ENCODE measurements at places on chromosomes 6 and 20. TPM values are rescaled to one million over a fixed set of nuclear protein-coding genes. Genes with fewer than 3 reads are reported as not detected.

GRCh38 chr6:228881-229651 is 63.2 kb upstream of the DUSP22 start:
- H3K27ac ChIP-seq: no peak overlapping the region
- no peaks in the 10 kb centered on the region for H3K27me3 ChIP-seq
- no peak overlapping the region for H3K4me3 ChIP-seq
- no peak for DNase-seq
- no peaks in the 10 kb centered on the region for H3K36me3 ChIP-seq
- H3K4me1 ChIP-seq: peaks cover 26% of the 10 kb centered on the region

DNA sequence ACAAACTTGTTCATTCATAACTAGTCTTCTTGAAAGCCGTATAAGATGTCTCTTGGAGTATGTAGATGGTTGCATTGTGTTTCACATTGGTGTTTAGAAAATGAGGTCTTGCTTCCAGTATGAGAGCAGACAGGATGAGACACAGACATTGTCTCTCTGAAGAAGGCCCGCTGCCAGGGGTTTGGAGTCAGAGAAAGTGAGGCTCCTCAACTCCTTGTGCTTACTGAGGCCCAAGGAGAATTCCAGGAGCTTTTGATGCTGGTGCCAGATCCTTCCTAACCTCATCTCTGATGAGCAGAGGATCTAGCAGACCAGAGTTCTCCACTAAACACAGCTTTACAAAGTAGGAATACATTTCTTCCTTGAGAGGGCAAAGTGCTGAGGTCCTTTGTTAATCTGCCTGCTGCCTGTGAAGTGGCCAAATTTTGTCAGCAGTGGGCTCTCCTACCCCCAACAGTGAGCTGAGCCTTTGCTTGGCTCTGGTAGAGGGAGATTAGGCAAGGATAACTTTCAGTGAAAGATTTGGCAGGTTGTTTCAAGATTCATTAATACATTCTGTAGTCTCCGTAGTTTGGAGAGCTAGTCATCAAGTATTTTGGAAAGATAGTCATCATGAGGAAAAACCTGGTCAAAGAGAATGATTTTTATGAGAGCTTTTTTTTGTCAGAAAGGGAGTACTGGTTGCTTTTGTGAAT is 9.7 kb downstream of the MAPRE1 start:
- no peaks in the 10 kb centered on the region for H3K27me3 ChIP-seq
- H3K36me3 ChIP-seq: peaks cover 69% of the 10 kb centered on the region
- DNase-seq: no peak
- no peak overlapping the region for H3K4me3 ChIP-seq

GRCh38 chr20:32898729-32899128 is 40.0 kb downstream of the EFCAB8 start:
- H3K4me3 ChIP-seq: no peak overlapping the region
- H3K4me1 ChIP-seq: peaks cover 11% of the 10 kb centered on the region
- DNase-seq: no peak
- H3K36me3 ChIP-seq: no peaks in the 10 kb centered on the region
- no peak overlapping the region for H3K27ac ChIP-seq
- H3K27me3 ChIP-seq: no peaks in the 10 kb centered on the region

- no peaks in the 10 kb centered on the region for H3K4me1 ChIP-seq
- no peak for DNase-seq
- H3K27ac ChIP-seq: no peak overlapping the region
- H3K27me3 ChIP-seq: peaks cover 49% of the 10 kb centered on the region
- no peak overlapping the region for H3K4me3 ChIP-seq
Measured at GRCh38 chr20:1888796-1889463, 6.3 kb upstream of the SIRPA start.

DNA sequence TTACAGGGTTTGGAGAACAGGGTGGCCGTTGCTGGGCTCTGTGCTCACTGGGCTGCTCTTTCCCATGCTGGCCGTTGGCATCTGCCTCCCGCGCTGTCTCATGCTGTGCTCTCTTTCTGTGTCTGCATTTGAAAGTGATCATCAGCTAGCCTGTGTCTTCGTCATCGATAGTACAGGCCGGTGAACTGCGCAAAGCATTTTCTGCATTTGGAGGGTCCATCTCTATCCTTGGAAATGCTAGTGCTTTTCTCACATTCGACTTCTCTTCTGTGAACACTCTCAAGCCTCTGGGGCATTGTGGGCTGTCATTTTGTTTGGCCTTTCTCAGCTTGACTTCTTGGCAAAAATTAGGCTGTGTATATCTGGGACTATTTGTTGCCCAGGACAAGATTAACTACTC is 6.8 kb upstream of the SNHG17 start:
- no peak overlapping the region for H3K27ac ChIP-seq
- peaks cover 15% of the 10 kb centered on the region for H3K4me1 ChIP-seq
- no peaks in the 10 kb centered on the region for H3K36me3 ChIP-seq
- H3K27me3 ChIP-seq: no peaks in the 10 kb centered on the region
- no peak overlapping the region for H3K4me3 ChIP-seq
- no peak for DNase-seq

- peaks cover 10% of the 10 kb centered on the region for H3K27me3 ChIP-seq
- no peaks in the 10 kb centered on the region for H3K4me1 ChIP-seq
- DNase-seq: no peak
Measured at GRCh38 chr6:150403458-150404246, 34.8 kb downstream of the IYD start.

- no peak overlapping the region for H3K27ac ChIP-seq
- peaks cover 3% of the 10 kb centered on the region for H3K27me3 ChIP-seq
- no peak for DNase-seq
- H3K36me3 ChIP-seq: no peaks in the 10 kb centered on the region
- H3K4me3 ChIP-seq: no peak overlapping the region
- H3K4me1 ChIP-seq: no peaks in the 10 kb centered on the region
Measured at GRCh38 chr6:6927521-6928361, 180.0 kb upstream of the RREB1 start.

DNA sequence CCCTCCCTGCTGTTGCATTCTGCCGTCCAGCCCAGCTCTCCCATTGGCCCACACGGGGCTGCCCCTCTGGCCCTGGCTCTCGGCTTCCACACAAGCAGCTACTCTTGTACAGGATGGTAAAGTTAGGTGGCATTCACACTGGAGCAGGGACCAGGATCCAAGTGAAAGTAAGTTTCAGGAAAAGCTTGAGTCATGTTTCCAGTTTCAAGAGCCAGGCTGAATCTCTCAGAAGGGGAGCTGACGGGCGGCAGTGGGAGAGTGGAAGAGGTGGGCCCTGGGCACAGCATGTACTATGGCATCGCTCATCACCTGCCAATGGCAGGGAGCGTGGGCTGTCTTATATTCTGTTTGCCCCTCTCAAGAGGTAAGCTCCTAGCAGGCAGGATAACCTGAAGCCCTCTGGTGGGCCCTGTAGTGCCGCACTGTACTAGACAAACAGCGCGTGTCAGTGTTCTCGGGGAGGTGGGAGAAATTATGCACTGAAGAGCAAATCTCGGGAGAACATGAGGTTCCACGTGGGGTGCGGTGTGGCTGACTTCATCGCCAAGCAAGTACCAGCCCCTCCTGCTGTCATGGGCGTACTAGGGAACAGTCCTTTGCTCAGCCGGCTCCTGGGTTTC is 241.5 kb downstream of the NRN1 start:
- H3K4me1 ChIP-seq: no peaks in the 10 kb centered on the region
- no peaks in the 10 kb centered on the region for H3K36me3 ChIP-seq
- no peak for DNase-seq

The DYNLT2 gene
- total RNA-seq: 4.1 TPM

The MTFR2 gene
- 1.2 TPM for total RNA-seq
